ENCODE measurements at places on chromosomes 5 and 9. TPM values are rescaled to one million over a fixed set of nuclear protein-coding genes. Genes with fewer than 3 reads are reported as not detected.

The GFI1B gene
- total RNA-seq = 0.56 TPM

GRCh38 chr9:93897075-93897970 is 57.8 kb downstream of the BARX1 start:
- DNase-seq = no peak

DNA sequence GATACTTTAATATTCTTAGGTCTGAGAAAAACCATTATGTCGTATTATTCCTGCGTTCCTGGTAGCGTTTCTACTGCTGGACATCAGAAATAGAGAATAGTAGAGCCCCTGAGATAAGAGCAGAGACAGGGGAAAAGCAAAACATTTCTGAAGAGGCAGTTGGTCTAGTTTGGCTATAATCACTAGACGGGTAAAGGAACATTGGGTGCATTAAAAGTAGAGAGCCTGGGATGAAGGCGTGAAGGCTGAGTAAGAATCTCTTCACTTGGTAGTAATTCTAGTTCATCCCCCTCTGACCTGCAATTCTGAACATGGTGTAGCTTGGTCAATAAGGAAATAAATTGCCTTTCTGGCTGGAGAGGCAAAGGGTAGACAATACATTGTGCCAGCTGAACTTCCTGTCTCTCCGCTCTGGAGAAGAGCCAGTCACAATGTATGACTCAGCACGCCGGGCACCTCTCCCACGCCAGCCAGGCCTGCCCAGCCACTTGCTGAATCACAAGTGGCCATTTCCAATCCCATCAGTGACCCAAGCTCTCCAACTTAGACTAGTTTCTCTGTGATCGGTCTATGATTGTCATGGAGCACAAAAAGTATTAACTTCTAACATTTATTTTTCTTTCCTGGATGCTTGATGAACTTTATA is 75.4 kb downstream of the STK32A start:
- no peak for DNase-seq

The PRRT1B gene
- total RNA-seq = not detected

- DNase-seq = no peak
These were observed 485.6 kb downstream of the ZSWIM6 start for GRCh38 chr5:61817472-61818326.

Data from activated T-cell treated with anti-CD3 and anti-CD28 coated beads, Interleukin-2, amount 50 U/mL, for 4 hours (primary cell).